Panc1 (cell line): ENCODE measurements at places on chromosomes 6 and 20.

- DNase-seq, result peak; percentile 20
Observed at GRCh38 chr6:40845553-40845952, 193.5 kb downstream of the UNC5CL start.

GRCh38 chr6:55445648-55446204 lies 118.5 kb downstream of the GFRAL start:
- DNase-seq, result peak; percentile 45

- no peak for DNase-seq
Observed at GRCh38 chr6:157982102-157982562, 469 bp downstream of the SYNJ2 start.

- DNase-seq, result no peak
Observed at GRCh38 chr6:139243536-139243935, 48.3 kb downstream of the TXLNB start.

- no peak for DNase-seq
Observed at GRCh38 chr20:46021361-46022359, 7.4 kb upstream of the SLC12A5 start.
